ENCODE measurements at places on chromosomes 1 and 21.

DNA sequence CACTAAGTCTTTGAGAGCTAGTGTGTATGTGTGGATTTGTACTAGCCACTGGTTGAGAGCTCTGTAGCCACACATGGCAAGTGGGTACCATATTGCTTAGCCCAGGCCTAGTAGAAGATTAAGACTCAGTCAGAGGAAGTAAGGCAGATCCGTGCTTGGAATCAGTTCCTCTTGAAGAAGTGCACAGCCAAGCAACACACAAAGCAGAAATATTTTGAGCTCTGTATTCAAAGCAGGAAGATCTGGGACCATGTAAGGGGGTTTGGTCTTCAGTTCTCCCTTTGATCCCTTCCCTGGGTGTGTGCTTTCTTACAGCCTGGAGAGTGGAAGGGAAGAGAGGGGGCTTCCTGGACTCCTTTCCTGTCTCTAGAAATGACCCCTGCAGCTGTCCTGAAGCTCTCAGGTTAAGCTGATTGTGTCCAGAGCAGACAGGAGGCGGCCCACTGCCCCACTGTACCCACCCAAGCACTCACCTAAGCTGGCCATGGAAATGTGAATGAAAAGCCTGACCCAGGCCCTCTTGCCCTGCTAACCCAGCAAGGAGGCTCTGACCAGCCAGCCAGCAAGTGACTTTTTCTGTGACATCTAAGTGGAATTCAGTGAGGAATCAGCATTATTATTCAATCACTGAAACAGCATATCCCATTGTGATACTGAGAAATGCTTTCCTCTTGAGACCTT, 3.6 kb downstream of the ETS2 start:
- DNase-seq: no peak

DNA sequence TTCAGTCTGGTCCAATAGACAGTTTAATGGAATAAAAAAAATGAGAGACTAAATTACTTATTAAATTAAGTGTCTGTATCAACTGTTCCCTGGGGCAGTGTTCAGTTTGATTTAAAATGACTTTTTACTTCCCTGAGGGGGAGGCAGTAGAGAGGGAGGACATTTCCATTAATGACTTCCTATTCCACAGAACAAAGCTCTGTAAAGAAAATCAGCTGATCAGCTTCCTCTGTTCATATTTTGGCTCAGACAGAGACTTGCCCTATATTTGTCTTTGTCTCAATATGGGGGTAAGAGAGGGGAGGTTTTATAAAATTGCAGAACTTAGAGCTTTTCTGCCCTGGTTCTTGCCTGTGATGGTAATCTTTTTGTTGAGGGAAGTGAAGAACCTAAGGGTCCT, 8.4 kb downstream of the CFAP126 start:
- DNase-seq: no peak

GRCh38 chr1:3247521-3248121, 178.6 kb downstream of the PRDM16 start:
- no peak for DNase-seq

- no peak for DNase-seq
Measured at GRCh38 chr1:214002472-214002871, 14.7 kb downstream of the PROX1 start.

GRCh38 chr1:210876275-210876674, 257.7 kb downstream of the KCNH1 start:
- no peak for DNase-seq

DNA sequence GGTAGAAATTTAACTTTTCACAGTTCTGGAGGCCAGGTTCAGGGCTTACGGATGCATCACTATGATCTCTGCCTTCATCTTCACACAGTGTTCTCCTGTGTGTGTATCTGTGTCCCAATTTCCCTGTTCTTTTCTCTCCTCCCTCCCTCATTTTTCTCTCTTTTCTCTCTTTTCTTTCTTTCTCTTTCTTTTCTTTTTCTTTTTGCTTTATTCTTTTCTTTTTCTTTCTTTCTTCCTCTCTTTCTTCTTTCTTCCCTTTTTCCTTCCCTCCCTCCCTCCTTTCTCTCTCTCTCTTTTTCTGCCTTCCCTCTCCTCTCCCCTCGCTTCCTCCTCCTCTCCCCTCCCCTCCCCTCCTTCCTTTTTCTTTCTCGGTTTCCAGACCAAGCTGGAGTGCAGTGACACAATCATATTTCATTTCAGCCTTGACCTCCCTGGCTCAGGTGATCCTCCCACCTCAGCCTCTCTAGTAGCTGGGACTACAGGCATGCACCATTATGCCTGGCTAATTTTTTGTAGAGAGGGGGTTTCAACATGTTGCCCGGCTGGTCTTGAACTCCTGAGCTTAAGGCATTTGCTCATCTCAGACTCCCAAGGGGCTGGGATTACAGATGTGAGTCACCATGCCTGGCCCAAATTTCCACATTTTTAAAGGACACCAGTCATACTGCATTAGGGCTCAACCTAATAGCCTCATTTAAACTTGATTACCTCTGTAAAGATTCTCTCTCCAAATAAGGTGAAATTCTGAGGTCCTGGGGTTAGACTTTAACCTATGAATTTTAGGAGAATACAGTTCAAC, 115.9 kb downstream of the HUNK start:
- DNase-seq: no peak

DNA sequence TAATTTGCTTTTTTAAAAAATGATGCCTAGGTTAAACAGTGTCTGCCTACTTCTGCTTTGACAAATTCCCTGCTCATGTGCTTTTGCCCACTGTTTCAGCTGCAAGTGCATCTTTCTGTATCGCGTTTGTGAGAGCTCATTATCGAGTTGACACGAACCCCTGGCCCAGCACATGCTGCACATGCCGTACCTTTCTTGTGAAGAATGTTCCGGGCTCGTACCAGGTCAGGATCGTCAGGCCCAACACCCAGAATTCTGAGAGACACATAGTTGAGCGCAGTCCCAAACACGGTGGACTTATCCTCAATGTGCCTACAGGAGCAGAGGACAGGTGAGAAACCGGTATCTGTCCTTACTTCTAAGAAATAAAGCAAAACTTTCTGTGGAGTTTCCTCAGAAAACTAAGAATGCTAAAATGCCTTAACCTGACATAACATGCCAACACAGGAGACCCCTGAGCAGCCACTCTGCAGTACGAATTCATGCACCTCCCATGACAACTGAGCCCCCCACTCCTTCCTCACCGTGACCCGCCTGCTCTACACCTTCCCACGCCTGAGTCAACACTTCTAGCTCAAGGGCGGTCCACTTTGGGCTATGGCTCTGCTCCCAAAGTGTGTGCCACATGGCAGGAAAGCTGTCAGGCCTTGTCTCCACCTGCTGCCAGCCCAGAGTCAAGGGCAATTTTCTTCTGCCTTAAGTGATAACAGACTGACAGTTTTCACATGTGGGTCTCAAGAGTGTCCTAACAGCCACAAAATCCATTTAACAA, 6.7 kb downstream of the LSS start:
- DNase-seq: no peak

- DNase-seq: no peak
Measured at GRCh38 chr1:165695031-165695430, 3.3 kb downstream of the ALDH9A1 start.

- DNase-seq: no peak
Measured at GRCh38 chr1:22326372-22326915, 125.2 kb upstream of the ZBTB40 start.

GRCh38 chr1:167668108-167668507, 38.1 kb downstream of the RCSD1 start:
- no peak for DNase-seq

- no peak for DNase-seq
Measured at GRCh38 chr1:20555758-20556120, 3.4 kb downstream of the FAM43B start.

- no peak for DNase-seq
Measured at GRCh38 chr1:11502516-11502915, 23.6 kb downstream of the DISP3 start.

All from GM12891 (cell line).